ENCODE measurements at places on chromosomes 13 and 19.

DNA sequence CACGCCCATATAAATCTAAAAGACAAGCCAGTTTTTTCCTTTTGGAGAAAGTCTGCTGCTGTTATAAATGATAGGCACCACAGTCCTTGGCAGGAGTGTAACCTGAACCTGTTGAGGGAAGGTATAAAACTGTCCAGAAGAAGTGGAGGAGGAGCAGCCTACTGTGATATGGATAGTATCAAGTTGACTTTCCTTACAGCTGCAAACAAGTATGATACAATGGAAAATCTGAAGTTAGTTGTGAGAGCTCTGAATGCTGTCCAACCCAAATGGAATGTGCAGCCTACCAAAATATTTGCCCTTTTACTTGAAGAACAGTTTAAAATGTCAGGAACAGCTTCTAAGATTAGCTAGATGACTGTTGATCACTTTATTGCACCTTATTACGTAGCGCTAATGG, 399.6 kb downstream of the FGF14 start:
- no peak for DNase-seq

GRCh38 chr19:7349231-7349591, 474 bp downstream of the ARHGEF18 start:
- DNase-seq: no peak

DNA sequence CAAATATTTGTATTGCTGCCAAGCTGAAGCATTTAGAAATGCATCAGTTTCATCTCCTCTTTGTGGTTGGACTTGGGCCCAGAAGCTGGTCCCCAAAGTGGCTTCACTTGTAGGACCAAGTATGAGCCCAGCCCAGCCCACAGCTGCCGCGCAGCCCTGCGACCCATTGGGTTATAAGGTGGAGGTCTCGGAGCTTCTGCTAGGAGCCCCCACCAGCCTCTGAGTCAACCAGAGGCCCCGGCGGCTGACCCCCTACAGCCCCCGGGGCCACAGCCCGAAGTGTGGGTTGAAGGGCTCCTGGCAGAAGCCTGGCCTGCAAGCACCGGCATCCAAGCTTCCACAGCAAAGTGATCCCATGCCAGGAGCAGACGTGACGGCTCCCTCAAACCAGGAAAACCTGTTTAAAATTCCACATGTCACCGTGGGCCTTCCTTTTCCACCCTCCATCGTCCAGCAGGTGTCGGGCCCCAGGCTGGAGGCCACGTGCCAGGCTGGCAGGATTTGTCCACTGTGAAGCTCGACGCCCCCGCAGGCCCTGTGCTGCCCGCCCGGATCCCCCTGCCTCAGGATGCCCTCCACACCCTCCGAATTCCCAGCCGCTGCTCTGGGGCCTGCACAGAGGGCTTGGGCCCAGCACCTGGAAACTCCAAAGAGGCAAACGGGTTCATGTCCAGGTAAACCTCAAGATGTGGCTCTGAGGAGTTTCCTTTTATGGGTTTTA, 54.7 kb downstream of the C13orf46 start:
- DNase-seq: no peak

- DNase-seq: no peak
Observed at GRCh38 chr19:20102097-20102496, 24.3 kb downstream of the ZNF90 start.
